ENCODE measurements at places on chromosomes 16 and 17.

- DNase-seq: no peak
Observed at GRCh38 chr16:11755022-11755760, 12.5 kb upstream of the TXNDC11 start.

- DNase-seq: peak; percentile 70
Observed at GRCh38 chr16:72172105-72173034, at the start of gene PMFBP1. Gene PMFBP1 (minus strand): TSS chr16:72172155. CDS start chr16:72171208, 947 bp downstream.

- DNase-seq: peak; percentile 91
Observed at GRCh38 chr16:19555186-19555937, at the start of gene VPS35L. Gene VPS35L (plus strand): TSS chr16:19555703. CDS start chr16:19555730, 27 bp downstream.

DNA sequence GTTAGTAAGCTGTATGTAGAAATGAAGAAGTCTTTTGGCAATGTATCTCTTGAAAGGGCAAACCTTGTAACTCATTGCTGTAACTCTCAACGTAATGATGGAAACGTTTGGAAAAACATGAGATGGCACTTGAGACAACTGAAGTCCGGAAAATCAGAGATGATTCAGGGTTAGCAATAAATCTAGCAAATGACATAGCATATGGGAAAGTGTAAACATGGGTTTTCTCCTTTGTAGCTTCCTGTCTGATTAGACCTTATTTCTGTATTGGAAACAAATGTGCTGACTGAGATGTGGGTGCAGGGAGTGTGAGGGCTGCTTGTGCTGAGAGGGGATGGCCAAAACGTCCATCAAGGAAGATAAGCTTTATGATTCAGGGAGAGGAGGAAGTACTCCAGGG lies 110.7 kb upstream of the FAM20A start:
- DNase-seq: no peak

- DNase-seq: no peak
Observed at GRCh38 chr16:82814059-82814458, 187.3 kb downstream of the CDH13 start.

- no peak for DNase-seq
Observed at GRCh38 chr17:44083250-44083849, 12.8 kb downstream of the G6PC3 start.

GRCh38 chr17:6427279-6427781 lies 7.6 kb downstream of the AIPL1 start:
- DNase-seq: no peak

- DNase-seq: no peak
Observed at GRCh38 chr17:334974-335481, 17.6 kb downstream of the RPH3AL start.

GRCh38 chr17:82257473-82257872 lies 16.0 kb downstream of the CSNK1D start:
- DNase-seq: no peak

Data from RWPE1 (cell line).